ENCODE measurements at places on chromosomes 1 and 21.

DNA sequence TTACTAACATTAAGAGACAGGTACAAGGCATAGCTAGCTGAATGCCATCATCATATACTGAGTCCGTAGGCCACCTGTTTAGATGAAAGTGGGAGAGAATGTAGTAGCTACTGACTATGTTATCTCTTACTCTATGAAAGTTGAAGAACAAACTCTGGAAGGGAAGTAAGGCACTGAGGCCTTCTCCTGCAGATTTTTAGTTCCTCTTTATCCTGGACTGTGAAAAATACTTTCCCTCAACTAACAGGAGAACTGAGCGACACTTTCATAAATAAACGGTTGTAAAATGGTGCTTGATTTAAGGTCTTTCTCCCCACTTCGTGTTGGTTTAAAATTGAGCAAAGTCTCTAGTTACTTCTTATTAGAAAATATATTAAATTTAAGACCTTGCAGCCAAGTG lies 101.9 kb downstream of the FNBP1L start:
- no peak for DNase-seq

- no peak for DNase-seq
Observed at GRCh38 chr1:162357681-162358266, 18.9 kb downstream of the SPATA46 start.

GRCh38 chr1:162876751-162877150 lies 15.8 kb upstream of the CCDC190 start:
- no peak for DNase-seq

DNA sequence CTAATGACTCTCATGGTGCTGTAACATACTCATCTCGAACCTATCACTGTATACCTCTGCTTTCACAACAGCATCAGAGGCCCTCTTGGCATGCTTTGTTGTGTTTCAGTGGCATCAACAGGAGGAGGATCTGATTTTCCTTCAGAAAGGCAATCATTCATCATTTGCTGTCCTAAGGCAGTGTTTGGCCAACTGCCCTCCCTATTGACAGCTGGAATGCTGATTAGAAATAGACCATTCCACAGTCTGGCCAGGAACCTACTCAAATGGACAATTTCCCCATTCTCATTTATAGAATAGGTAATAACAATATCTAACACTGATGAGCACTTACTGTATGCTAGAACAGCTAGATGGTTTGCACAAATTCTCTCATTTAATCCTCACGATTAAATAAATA lies 310.6 kb upstream of the PTBP2 start:
- no peak for DNase-seq

- no peak for DNase-seq
Observed at GRCh38 chr1:93033785-93034184, 45.3 kb upstream of the MTF2 start.

DNA sequence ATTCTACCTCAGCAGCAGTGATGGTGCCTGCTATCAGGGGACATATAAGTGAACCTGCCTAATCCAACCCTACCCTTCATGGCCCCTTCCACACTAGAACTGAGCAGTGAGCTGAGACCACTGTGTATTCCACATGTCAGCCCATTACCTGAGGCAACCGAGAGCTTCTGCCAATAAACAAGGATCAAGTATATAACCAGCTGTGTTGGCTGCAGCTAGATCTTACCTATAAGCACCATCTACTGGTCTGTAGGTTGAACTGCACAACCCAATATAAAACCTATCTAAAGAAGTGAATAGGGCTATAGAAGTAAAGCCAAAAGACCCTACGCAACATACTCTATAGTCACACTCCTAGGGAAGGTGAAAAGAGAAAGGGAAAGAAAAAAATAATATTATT lies 376.9 kb downstream of the HHIPL2 start:
- no peak for DNase-seq

DNA sequence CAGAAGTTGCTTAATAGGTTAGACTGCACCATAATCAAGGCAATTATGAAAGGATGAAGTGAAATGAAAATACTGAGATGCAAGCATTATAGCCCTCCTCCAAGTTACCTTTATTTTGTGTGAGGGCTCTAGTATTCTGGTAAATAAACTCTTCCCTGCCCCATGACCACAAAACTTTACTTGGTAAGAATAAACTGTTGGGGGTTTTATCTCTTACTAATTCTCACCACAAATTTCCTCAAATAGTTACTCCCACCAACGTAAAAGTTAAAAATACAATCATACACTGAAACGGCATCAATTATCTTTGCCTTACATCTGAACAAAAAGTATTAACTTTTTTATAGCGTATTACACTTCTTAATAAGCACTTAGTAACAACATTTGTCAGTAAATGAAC lies 29.5 kb downstream of the C21orf91 start:
- DNase-seq = no peak

DNA sequence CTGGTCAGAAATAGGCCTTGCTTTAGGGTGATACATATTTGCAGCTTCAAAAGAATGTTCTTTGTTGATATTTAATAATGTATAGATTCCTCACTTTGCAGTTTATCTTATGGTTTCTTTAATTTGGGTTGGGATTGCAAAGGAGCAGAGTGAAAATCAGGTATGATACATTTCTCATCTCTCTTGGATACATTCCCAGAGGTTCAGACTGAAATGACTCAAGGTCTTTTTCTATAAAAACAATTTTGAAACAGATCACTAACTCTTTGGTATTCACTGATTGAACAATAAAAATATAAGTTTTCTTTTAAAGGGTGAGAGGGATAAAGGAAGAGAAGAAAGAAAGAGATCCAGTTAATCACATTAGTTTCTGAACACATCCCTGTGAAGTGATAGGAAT lies 606.5 kb upstream of the CAMK1G start:
- no peak for DNase-seq

GRCh38 chr1:205989786-205990185 lies 13.4 kb downstream of the RAB7B start:
- no peak for DNase-seq

DNA sequence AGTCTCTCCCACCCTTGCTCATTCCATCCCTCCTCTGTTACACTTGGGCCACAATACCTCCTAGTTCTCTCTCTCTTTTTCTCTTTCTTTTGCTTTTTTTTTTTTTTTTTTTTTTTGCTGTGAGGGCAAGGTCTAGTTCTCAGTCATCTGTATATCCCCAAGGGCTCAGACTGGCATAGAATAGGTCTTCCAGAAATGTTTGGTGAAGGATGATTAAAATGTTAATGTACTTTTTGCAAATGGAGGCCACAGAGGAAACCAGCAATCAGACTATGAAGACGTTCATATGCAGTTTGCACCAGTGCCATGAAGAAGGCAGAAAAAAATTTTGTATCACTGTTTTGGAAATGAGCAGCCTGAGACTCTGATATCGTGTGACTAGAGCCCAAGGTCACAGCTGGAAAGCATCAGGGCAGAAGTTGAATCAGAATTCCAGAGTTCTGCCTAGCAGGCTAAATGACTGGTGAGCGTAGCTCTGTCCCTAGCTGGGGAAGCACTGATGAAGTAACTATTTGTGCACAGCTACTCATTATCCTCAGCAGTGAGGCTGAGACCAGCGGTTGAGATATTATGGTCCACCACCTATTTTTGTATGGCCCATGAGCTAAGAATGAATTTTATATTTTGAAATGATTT lies 186.5 kb downstream of the TGFBR3 start:
- no peak for DNase-seq

GRCh38 chr21:35063428-35064172 lies 14.5 kb upstream of the RUNX1 start:
- no peak for DNase-seq

DNA sequence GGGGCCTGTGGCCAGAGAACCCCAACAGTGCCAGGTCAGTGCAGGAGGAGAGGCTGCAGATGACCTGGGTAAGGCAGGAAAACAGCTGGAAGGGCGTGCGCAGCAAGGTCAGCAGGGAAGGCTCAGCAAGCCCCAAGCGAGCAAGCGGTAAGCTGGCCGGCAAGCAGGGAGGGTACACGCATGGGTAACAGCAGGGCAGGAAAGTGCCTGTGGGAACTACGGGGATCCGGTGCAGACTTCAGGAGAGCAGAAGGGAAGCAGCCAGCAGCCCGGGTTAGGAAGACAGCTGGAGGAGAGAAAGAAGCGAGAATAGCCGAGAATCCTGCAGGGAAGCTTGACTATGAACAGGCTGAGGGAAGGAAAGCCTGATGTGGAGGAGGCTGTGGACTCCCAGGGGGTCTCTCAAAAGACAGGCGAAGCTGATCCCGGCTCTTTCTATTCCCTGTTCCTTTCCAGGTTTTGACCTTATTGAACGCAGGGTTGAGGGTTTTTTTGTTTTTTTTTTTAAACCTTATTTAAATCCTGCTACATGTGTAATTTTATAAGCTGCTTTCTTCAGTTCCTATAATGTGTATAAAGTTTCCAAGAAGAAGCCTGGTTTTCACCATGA lies 20.9 kb downstream of the UMODL1 start:
- no peak for DNase-seq

DNA sequence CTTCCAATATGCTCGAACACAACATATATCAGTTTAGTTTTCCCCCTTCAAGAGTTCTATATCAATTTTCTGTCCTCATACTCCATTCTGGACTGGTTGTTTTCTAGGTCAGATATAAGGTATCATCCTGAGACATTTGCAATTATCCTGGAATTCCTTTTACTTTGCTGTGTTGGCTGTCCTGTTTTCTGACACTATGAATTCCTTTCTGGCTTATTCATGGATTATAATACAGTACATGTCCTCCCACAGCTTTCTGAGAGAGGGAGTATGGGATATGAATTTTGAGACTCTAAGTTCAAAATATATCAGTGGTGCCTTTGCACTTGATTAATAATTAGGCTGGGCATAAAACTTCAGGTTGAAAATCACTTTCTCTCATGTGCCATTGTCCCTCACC lies 11.9 kb downstream of the PHTF1 start:
- DNase-seq = no peak

- DNase-seq = no peak
Observed at GRCh38 chr1:206065547-206066145, 12.7 kb downstream of the RHEX start.

DNA sequence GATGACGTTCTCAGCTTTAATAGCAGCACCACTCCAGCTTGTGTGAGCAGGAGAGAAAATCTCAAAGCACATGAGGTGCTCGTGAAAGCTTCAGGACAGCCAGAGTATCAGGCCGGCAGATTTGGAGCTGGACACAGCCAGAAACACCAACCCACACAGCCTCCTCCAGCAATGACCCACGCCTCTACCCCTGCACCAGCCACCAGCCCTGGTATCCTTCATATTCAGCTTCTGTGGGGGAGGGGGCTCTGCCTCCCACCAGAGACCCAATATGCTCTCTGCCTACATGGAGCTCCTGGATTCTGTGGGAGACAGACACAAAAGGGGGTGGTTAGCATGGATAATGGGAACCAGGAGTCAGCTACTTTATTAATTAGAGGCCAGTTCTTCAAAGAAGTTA lies 133.6 kb upstream of the FMN2 start:
- no peak for DNase-seq

DNA sequence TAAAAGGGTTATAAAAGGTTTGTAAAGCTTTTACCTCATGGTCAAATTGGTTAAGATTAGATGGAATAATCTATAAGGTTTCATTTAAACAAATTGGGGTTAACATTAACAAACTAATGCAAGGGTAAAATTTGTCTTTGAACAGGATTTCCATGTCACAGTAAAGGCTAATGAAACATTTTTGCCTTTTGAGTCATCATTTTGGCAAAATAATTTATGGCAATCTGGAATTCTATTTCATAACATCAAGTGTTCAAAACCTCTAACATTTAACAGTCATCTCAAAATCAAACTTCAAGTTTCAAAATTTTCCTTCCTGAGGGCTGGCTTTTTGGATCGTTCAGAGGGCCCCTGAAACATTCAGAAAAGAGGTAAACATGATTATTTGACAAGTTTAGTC lies 6.6 kb upstream of the CD46 start:
- DNase-seq = no peak

DNA sequence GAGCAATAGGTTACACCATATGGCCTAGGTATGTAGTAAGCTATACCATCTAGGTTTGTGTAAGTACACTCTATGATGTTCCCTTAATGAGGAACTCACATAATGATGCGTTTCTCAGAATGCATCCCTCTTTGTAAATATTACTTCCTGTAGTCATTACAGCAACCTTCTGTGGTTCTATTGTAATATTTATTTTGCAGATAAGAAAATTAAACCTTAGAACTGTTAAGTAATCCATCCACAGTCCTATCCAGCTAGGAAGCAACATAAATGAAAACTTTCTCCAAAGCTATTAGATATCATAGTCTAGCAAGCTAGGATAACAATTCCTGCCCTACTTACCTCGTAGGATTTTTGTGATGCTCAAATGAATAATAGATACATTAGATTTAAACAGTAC lies 88.7 kb downstream of the WLS start:
- DNase-seq = no peak

GRCh38 chr1:29201595-29202051 lies 19.9 kb upstream of the SRSF4 start:
- DNase-seq = no peak

DNA sequence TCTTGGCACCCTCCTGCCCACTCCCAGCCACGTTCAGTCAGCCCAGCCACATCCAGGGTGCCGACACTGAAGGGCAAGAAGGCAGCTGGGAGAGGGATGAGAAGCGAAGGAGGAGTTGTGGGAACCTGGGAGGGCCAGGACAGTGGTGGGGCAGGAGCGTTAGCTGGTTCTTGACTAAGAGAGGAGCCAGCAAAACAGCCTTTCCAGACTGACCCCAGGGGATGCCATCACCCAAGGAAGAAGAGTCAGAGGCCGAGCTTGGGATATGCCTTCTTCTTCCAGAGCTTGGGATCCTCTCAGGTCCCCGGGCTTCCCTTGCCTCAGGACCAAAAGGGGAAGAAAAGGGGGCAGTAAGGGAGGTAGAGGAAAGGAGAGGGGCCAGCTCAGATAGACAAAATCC lies 7.2 kb downstream of the INKA2 start:
- no peak for DNase-seq

- no peak for DNase-seq
Observed at GRCh38 chr21:39083377-39084008, 99.8 kb downstream of the PSMG1 start.

DNA sequence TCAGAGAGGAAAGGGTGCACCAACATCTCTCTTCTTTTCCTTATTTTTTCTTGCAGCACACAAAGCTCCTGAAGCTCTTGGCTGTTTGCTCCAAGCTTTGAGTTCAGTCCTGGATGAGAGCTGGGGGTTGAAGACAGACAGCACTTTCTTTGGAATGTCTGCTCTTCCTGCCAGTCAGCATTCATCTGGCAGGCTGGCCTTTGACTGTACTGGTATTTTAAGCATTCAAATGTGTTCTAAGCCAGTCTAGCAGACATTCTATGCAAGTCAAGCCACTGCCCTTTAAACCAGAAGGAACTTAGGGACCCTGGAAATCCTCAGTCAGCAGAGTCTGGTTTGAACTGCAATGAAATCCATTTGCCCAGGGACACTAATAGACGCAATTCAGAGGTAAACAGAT lies 45.0 kb downstream of the XCL1 start:
- no peak for DNase-seq

GRCh38 chr1:61241411-61241838 lies 159.1 kb downstream of the NFIA start:
- no peak for DNase-seq

DNA sequence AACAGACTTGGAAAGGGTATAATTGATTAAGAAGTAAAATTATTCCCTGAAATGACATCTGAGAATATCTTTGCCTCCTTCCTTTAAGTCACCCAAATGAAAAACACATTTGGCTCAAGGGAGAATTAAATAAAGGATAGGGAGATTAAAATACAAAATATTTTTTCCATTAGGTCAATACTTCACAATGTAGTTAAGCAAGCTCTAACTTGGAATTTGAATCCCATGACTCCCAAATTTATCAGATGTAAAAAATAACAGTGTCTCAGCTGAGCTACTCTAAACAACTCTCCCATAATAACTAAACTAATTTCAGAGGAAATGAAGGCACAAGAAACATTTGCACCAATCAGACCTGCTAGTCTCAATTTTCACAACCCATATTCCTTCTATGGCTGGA lies 6.5 kb upstream of the NMNAT2 start:
- DNase-seq = no peak

GRCh38 chr1:15457585-15457984 lies 1.1 kb downstream of the CELA2A start:
- DNase-seq = no peak

Measured in GOT3 (cell line).